SK-N-MC (cell line): ENCODE measurements at places on chromosomes 3 and 15.

DNA sequence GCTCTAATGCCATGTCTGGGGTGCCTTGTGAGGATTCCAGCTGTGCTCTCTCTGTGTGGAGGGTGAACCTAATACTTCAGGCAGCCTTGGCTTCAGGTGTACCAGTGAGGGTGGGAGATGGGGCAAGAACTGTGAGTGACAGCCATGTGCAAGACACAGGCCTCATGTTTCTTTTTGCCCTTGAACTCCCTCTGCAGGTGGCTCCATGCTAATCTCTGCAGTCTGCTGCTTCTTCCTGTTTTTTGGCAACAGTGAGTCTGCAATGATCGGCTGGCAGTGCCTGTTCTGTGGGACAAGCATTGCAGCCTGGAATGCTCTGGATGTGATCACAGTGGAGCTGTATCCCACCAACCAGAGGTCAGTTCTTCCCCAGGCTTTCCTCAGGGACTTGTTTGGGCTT is 189.3 kb downstream of the SV2B start:
- DNase-seq: no peak

GRCh38 chr15:41849204-41849603 is 10.6 kb downstream of the PLA2G4B start:
- no peak for DNase-seq

- no peak for DNase-seq
These were observed 83.8 kb downstream of the EDEM1 start for GRCh38 chr3:5271372-5271683.

GRCh38 chr15:26103002-26103404 is 239.9 kb upstream of the ATP10A start:
- no peak for DNase-seq

- DNase-seq: no peak
These were observed 3.6 kb upstream of the FBXL2 start for GRCh38 chr3:33273628-33274027.

- no peak for DNase-seq
These were observed 39.1 kb downstream of the CACNA1D start for GRCh38 chr3:53533472-53533871.

- peak; percentile 18 for DNase-seq
These were observed 279.1 kb upstream of the THRB start for GRCh38 chr3:24773798-24774197.

DNA sequence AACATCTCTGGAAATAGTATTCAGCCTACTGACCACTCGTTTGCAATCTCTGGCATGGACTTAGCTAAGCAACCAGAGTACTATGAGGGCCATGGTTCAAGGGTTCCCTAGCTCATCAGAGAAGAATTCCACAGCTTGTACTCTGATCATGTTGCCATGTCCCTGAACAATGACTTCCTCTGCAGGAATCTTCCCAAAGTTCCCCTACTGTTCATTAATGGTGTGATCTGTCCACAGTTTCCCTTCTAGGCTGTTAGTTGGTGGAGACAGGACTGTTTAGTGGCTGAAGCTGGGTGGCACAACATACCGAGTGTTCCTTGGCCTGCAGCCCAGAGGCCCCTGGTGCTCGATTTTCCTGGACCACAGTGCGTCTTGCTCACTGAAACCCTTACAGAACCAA is 44.4 kb upstream of the GALNT15 start:
- DNase-seq: no peak

DNA sequence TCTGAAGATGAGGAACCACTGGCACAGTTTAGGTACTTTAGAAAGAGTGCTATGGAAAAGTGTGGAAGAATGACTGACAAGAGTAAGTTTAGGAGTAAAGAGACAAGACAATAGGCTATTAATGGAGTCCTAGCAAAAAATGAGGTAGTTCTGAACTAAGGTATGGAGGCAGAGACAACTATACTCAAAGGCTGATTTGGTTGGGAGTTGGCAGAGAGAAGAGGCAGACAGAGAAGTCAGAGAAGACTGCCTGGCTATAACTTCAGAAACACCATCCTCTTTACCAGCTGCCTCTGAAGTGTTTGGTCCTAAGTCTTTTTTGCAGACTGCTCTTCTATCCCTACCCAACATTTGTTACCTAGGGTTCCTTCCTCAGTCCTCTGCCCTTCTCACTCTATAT is 19.2 kb downstream of the DYNC1LI1 start:
- DNase-seq: no peak

DNA sequence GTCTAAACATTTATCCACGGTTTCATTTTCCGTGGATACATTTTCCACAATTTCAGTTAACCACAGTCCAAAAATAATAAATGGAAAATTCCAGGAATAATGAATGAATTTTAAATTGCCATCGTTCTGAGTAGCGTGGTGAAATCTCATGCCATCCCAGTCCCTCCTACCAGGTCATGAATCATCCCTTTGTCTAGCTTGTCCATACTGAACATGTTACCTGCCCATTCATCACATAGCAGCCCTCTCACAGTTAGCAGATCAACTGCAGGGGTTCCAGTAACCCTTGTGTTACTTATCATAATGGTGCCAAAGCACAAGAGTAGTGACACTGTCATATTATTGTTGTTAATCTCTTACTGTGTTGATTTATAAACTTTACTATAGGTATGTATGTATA is 124.5 kb downstream of the GSK3B start:
- DNase-seq: no peak

DNA sequence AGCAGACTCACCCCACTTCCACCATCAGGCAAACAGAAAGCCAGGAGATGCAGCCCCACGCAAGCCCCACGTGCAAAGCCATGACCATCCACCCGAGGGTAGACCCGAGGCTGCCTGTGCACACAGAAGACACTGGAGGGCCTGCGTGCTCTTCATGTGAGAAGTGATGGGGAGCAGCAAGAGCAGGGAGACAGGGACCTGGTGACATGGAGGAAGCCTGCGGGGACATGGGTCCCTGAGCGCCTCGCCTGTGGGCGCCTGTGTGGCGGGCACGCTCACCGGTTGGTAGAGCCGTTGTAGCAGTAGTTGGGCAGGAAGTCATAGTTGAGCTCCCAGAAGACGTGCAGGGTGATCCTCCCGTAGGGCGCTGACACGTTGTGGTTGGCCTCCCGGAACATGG is 65.0 kb downstream of the NIPA2 start:
- DNase-seq: no peak

DNA sequence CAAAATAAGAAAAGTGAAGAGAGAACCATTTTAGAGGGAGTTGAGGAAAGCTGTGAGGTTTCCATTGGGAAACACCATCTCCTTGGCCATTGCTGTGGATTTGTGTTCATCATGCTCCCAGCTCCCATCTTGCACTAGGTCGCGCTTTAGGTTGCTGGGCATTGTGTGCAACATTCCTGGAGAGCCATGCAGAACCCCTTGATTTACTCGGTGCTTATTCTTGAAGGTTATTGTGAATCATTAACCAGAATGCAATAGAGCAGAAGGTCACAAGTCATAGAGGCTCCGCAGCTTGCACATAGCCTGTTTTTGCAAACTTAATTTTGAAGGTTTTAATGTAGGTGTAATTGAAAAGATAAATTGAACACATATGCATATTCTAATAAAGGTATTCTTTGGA is 239.2 kb upstream of the IL12A start:
- no peak for DNase-seq

DNA sequence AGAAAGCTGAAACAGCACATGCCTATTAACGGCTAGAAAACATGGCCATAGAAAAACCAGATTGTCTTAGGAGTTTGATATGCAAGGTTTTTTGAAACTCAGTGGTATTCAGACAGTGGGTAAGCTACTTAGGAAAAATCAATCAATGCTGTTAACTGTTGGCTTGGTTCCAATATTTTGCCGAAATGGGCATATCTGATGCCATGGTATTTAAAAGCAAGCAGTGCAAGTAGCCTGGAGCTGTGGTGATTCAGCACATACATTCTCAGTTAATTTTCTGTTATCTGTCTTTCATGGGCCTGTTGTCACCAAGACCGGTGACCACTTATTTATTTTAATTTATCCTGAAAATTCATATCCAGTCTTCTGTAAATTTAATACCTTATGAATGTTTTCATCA is 17.3 kb upstream of the SUCNR1 start:
- DNase-seq: no peak

DNA sequence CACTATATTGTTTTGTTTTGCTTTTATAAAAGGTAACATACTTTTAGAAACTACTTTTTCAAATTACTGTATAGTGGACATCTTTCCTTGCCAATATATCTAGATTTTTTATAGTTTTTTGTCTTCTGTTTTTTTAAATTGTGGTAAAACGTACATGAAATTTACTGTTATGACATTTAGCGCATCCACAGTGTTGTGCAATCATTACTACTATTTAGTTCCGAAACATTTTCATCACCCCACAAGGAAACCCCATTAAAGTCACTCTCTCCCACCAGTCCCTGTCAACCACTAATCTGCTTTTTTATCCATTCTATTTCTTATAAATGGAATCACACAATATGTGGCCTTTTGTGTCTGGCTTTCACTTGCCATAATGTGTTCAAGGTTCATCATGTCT is 54.8 kb downstream of the TMEM266 start:
- no peak for DNase-seq

GRCh38 chr3:49793486-49794085 is 6.1 kb downstream of the CDHR4 start:
- no peak for DNase-seq

GRCh38 chr3:112018712-112019111 is 15.8 kb upstream of the TMPRSS7 start:
- no peak for DNase-seq

- DNase-seq: no peak
These were observed 123.6 kb upstream of the GAP43 start for GRCh38 chr3:115499666-115500065.

DNA sequence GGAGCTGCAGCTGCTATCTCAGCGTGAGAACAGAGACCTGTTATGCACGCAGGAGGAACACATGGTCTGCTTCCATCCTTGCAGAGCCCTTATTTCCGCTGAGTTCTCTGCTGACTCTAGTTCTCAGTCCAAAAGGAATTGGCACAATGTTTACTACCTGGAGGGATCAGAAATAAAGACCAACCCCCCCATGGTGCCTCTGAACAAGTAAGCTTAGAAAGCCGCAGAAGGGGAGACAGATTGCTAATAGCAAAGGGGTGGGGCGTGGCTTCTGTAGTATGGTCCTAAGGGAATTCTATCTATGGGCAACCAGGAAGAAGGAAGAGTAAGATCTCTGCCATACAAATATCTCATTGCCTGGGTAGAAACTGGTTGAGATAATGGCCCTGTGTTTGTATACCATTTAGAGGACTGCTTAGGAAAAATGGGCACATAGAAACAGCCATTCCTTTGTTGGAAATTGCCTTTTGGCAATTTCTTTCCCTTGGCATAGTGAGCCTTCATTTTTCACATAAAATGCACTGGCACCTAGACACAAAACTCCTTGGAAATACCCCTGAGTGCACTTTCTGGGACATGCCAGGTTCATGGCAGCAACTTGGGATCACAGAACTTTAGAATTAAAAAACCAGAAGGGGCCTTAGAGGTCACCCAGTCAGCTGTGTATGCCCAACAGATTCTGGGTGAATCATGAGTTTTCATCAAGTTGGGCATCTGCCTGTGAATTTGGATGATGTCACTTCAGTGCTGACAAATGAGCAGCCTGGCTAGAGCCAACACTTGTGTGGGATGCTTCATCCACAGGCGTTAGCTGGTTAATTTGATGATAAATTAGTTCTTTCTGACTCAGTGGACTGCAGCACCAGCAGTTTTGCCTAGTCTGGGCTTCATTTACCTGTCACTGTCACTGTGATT is 57.4 kb upstream of the STXBP5L start:
- no peak for DNase-seq

- DNase-seq: no peak
These were observed 4.2 kb downstream of the ABTB1 start for GRCh38 chr3:127676921-127677351.

DNA sequence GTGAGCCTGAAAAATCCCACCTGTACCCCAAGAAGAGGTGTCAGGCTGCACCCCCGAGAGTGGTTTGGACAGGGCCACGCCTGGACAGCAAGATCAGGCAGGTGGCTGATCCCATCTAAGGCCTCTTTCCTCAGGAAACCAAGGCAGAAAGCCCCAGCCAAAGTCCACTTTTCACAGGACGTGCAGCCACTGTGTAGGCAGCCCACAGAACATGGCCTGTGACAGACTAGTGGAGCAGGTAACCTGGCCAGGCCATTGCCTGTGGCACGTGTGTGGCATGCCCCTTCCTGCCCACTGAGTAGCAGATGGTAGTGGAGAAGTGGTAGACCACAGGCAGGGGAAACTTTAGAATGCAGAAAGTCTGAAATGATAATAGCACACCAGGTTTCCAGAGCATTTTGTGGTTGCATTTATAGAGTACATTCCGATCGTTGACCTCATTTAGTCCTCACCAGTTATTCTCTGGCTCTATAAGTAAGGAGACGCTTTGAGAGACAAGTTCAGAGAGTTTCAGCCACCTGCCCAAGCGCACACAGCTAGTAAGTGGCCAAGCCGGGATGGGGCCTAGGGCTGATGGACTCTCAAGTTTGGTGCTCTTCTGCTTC is 68.7 kb downstream of the AAGAB start:
- no peak for DNase-seq

DNA sequence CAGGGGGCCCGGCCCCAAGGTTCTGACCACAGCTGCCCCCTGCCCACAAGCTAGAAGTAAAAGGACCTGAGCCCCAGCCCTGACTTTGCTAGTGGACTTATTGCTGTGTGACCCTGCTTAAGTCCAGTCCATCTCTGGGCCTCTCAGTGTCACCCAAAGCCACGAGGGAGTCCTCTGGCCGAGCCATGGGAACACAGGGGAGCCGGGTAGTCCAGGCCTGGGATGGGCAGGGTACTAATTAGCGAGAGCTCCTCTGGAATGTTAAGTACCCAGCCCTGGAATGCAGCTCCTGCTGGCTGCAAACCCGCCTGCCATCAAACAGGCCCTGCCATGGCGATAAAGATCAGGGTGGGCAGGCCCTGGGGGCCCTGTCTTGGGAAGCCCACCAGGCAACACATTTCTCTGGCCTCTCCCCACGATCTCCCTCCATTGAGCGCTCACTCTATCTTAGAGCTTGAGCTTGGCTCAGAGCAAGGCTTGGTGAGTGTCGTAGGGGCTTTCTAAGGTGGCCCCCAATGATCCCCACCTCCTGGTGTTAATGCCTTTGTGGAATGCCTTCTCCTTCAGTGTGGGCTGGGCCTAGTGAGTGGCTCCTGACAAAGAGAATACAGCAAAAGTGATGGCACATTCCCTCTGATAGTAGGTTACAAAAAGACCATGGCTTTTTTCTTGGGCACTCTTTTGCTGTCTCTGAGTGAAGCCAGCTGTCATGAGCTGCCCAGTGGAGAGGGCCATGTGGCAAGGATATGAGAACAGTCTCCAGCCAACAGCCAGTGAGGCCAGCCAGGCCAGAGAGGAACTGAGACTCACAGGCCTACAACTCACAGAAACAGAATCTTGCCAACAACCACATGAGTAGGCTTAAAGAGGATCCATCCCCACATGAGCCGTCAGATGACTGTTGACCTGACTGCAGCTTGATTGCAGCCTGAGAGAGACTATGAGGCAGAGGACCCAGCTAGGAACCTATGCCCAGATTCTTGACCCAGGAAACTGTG is 133.1 kb downstream of the SMAD6 start:
- no peak for DNase-seq

- no peak for DNase-seq
These were observed 7.0 kb downstream of the MAPKAPK3 start for GRCh38 chr3:50623840-50624474.

GRCh38 chr3:72597756-72598195 is 250.5 kb downstream of the SHQ1 start:
- no peak for DNase-seq

- DNase-seq: no peak
These were observed 32.5 kb upstream of the ZNF445 start for GRCh38 chr3:44510000-44510368.

- DNase-seq: no peak
These were observed 64.7 kb downstream of the MINAR1 start for GRCh38 chr15:79496838-79497237.

GRCh38 chr3:186671051-186671450 is 5.2 kb downstream of the HRG start:
- DNase-seq: no peak
